Activated CD4-positive, alpha-beta memory T cell treated with anti-CD3 and anti-CD28 coated beads for 36 hours (primary cell): ENCODE measurements at places on chromosomes 12 and 14. TPM values are rescaled to one million over a fixed set of nuclear protein-coding genes. Genes with fewer than 3 reads are reported as not detected.

- no peak for DNase-seq
Observed at GRCh38 chr14:59081720-59082119, 106.7 kb upstream of the DAAM1 start.

GRCh38 chr12:99453836-99454538 lies 193.6 kb upstream of the GARIN6 start:
- no peak for DNase-seq

GRCh38 chr12:129610601-129611120 lies 293.2 kb downstream of the TMEM132D start:
- no peak for DNase-seq

- DNase-seq = no peak
Observed at GRCh38 chr14:94177806-94178205, 3.7 kb downstream of the PPP4R4 start.

GRCh38 chr14:69081271-69081670 lies 71.6 kb downstream of the DCAF5 start:
- DNase-seq = no peak

DNA sequence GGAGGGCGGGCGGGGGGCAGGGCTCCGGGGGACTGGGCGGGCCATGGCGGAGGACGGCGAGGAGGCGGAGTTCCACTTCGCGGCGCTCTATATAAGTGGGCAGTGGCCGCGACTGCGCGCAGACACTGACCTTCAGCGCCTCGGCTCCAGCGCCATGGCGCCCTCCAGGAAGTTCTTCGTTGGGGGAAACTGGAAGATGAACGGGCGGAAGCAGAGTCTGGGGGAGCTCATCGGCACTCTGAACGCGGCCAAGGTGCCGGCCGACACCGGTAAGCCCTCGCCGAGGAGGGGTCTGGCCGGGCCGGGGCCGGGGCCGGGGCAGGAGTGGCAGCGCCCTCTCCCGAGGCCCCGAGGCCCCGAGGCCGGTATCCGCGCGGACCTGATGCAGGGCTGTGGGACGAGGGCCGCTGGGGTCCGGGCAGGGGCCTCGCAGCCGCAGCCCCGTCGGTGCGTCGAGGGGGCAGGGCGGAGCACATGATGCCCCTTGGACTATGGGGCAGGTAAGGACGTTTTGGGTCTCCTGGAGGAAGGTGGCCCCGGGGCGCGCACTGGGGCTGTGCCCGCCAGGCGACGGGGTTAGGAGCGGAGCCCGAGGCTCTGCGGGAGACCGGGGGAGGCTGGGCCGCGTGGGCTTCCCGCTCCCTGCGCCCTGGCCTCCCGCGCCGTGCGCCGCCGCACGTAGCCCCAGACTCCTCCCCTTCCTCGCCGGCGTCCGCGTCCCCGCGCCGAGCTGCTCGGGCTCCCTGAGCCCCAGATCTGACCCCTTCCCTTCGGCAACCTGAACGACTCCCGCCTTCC lies at the start of gene TPI1:
Gene TPI1, plus strand, starts transcription at position 119 of the 798 bp plus-strand sequence. Its CDS starts 36 bp downstream, at position 155.
- DNase-seq = peak; percentile 88

DNA sequence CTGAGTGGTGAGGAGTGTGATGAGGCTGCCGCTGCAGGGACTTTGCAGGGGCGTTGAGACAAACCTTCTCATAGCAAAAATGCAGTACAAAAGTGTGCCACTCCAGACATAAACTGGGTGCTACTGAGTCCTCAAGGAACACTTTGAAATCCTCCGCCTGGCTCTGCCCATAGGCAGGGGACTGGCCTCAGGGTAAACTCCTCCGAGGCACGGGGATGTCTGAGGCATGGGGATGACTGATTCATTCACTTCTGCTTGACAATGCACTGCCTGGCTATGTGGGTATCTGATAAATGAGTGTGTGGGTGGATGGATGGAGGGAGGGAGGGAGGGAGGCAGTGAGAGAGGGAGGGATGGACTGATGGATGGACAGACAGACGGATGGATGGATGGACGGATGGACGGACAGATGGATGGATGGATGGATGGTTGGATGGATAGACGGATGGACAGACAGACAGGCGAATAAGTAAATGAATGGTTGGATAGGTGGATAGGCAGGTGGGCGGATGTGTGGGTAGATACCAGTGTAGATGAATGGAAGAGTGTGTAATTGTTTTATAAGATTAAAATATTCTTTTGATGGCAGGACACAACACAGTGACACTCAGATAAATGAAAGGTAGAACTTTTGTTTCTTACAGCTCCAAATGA lies 2.1 kb upstream of the BDKRB2 start:
- no peak for DNase-seq

- no peak for DNase-seq
Observed at GRCh38 chr12:52878507-52879393, 26.1 kb downstream of the KRT8 start.

- no peak for DNase-seq
Observed at GRCh38 chr14:24892497-24893051, 157.4 kb downstream of the STXBP6 start.

DNA sequence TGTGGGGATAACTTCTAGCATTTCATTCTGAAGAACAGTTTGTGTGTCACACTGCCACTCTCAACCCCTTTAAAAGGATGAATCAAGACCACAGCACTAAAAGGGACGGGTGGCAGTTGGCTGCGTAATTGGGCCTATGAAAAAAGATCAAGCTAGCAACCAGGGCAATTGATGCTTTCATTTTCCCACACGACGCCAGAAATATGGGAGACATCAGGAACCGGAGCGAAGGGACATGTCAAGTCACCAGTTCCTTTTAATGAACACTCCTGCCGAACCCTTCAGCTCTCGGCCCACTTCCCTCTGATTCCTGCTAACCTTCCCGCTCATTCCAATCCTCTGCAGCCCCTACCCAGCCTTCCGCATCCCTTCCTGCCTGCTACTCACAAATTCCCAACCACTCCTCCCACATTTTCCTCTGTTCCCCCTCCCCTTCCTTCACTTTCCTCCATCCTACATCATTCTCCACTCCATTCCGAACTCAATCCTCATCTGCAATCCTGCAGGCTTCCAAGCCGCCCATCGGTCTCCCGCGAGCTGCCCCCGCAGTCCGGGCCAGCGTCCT lies 753 bp downstream of the CSRNP2 start:
- peak; percentile 57 for DNase-seq

GRCh38 chr14:77378701-77379100 lies 1.5 kb downstream of the SAMD15 start:
- no peak for DNase-seq

GRCh38 chr14:104634886-104635570 lies 30.5 kb upstream of the TMEM179 start:
- DNase-seq = no peak

DNA sequence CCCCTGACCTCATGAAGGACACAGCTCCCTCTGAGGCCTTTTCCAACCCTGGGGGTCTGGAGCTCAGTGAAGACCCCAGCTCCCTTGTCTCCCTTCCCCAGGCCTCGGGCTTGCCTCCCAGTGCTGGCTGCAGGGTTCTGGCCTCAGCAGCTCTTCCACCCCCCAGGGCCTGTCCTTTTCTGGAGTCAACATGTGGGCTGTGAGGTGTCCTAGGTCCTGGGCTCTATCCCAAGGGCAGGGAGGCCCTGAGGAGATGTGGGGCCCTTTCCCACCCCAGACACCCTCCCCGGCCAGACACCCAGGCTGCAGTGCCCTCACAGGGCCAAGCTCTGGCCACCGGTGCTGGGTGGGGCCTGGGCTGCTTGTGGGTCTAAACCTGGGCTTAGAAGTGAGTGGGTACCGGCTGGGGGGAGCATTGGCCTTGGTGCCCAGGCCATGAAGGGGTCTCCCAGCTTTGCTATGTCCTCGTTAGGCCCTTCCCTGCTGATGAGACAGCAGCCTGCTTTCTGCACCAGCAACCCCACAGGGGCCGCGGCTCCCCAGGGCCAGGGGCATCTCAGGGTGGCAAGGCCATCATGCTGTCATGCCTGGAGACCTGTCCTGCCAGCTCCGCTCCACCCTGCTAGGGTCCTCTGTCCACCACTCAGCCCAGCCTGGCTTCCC lies 2.7 kb upstream of the CRIP2 start:
- no peak for DNase-seq

The KRT75 gene
- total RNA-seq = not detected

The OASL gene
- 26.5 TPM for total RNA-seq

The TAS2R14 gene
- 1.2 TPM for total RNA-seq
